GOT3 (cell line): ENCODE measurements at places on chromosomes 12 and 14.

GRCh38 chr14:20458031-20458789 is 3.0 kb downstream of the PIP4P1 start:
- DNase-seq = no peak

DNA sequence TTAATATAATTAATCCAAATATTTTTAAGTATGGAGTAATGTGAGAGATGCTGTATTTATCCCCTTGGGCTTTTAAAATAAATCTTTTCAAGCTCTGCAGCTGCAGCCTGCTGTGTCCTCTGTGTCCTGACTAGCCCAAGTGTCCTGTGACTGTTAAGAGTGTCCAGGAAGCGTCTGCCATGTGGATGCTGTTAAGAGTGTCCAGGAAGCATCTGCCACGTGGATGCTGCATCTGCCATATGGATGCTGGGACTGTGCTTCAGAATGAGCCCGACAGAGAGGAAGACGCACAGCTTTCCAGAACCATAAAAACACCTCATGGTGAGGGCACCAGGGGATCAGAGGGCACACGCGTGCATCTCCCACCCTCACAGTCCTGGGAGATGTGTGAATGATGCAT is 307.2 kb downstream of the ADGRD1 start:
- no peak for DNase-seq

GRCh38 chr12:109475121-109475520 is 2.0 kb downstream of the KCTD10 start:
- no peak for DNase-seq

DNA sequence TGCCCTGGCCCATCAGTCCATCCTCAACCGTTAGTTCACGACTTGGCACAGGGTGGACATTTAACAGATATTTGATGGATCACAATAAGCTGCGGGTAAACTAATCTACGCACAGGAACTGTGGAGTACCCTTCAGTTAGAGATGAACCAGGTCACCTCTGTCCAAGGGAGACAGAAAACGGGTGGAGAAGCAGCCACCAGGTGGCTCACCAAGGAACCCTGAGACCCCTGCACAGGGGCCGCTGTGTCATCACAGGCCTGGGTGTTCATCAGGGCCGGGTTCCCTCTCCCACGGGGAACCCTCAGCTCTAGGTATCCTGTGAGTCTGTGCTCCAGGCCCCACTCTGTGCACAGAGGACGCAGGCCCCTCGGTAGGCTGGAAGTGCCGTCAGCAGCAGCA is 122.2 kb downstream of the PIWIL1 start:
- no peak for DNase-seq

DNA sequence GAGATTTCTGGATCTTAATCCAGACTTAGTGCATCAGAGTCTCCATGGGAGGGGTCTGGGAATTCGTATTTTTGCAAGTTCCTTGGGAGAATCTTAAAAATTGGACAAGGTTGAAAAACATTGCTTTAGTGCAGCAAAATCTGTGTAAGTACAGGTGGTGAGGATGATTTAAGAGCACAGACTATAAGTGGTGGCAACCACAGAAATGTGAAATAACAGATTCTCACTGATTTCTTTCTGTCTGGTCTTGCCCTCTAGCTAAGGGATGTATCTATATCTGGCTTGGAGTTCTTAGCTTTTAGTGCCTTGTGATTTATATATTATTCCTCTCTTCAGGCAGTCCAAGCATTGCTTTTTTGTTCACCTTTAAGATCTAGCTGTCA is 116.2 kb downstream of the DIP2B start:
- no peak for DNase-seq

DNA sequence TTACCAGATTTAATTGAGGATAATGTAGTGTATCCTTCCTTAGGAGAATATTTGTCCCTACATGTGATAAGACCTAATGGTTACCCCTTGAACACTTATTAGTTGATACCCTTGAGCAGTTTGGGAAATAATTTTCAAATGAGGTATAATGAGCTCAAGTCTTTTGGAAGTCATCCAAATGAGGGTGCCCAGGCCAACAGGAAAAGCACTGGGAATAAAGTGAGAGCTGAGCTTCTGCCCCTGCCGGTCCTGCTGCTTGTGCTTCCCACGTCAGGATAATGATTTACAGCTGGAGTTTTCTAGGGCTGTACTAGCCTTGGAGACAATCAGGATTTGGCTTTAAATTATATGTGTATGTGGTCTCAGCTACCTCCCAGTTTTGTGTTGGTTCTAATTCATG is 178.8 kb upstream of the FRMD6 start:
- no peak for DNase-seq

GRCh38 chr12:93358058-93358457 is 19.7 kb upstream of the NUDT4 start:
- no peak for DNase-seq

- no peak for DNase-seq
Observed at GRCh38 chr14:53389202-53389601, 236.1 kb upstream of the DDHD1 start.

DNA sequence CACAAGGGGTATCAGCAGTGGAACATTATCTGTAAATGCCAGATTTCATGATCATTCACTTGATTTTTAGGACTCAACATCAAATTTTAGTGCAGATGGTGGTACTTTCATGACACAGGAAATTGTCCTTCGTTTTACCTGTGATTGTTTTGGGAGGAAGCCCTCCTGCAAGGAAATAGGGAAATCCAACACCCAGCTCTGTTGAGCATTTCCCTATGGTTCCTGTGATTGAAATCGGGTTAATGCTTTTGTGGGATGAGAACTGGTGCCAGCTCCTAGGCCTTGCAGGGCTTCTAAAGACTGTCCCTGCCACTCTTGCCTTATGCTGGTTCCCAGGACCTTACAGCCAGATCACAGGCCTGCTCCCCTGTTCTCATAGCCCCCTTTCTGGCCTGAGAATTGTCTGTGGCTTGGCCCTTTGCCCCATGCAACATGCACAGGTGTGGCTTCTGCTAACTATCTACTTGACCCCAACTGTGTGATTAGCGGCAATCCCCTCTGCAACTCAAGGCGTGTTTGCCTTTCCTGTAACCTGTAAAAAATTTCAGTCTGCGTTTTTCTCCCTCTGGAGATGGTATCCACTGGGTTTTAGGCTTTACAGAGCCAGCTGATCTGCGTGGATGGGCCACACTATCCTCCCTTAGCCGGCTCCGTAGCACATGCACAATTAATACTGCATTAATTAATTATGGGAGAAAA is 112.5 kb downstream of the ETV6 start:
- DNase-seq = no peak

DNA sequence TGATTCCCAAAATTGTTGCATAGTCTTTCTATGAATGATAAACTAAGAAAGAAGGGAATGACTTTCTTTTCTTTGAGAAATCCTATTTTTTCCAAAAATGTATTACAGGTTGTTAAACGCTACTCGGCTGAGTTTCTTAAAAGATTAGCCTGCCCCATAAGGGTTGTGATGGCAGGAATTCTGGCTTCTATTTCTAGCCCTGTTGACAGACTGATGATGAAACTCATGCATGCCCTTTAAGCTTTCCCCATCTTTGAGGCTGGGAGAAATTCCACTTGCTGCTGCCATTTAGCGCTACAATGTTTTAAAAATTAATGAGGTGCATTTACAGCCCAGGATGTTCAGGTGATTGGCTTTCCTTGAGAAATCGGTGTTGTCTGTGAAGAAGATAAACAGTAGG is 33.2 kb upstream of the RASSF3 start:
- no peak for DNase-seq

- DNase-seq = no peak
Observed at GRCh38 chr14:94145902-94146527, 16.6 kb upstream of the IFI27L2 start.

- no peak for DNase-seq
Observed at GRCh38 chr12:27838543-27839185, 58.6 kb upstream of the MANSC4 start.

DNA sequence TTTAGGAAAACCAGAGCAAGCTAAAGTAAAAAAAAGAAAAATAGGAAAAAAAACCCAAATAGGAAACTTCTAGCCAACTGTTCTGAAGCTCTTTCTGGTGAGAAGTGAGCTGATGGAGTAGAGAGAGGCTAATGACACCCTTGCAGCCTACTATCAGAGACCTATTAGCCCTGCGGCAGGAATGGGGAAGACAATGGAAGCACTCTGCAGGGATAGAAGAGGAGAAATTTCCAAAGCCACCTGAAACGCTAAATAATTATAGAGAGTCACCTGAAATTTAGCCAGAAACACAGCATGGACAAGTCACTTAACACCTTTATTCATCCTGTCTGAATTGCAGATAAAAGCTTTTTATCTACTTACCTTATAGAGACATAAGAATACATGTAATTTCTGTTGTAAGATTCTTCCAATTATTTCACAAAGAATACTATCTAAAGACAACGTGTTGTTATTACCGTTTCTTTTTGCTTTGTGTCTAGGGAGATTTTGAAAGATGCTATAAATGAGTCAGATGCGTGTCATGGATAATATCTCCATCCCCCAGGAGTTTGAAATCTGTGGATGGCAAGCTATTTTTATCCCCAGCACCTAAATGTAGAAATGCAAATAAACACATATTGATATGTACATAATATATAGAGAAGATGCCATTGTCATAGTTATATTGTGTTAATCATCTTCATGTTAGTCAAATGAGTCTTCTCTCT is 138.6 kb downstream of the TPH2 start:
- no peak for DNase-seq

DNA sequence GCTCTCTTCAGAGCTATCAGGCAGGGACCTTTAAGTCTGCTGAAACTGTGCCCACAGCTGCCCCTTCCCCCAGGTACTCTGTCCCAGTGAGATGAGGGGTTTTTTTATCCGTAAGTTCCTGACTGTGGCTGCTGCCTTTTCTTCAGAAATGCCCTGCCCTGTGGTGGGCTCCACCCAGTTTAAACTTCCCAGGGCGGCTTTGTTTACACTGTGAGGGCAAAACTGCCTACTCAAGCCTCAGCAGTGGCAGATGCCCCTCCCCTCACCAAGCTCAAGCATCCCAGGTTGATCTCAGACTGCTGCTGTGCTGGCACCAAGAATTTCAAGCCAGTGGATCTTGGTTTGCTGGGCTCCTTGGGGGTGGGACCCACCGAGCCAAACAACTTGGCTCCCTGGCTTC is 46.9 kb upstream of the SLC16A7 start:
- DNase-seq = no peak

DNA sequence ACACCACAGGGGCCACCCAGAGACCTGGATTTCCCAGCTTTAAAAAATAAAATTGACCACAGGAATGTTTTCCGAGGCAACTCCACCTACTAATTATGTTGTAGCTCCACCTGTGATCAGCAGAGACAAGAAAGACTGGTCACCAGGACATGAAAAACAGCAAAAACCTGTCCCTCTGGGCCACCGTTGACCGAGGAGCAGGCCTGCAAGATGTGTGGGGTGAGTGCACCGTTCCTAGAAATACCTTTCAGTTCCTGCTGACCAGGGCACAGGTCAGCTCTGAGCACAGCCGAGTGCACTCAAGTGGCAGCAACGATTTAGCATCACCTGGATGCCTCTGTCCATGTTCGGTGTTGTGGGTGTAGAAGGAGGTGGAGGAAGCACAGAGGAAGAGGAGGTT is 16.9 kb downstream of the FZD10 start:
- DNase-seq = no peak

- no peak for DNase-seq
Observed at GRCh38 chr12:132284827-132285741, 44.3 kb downstream of the GALNT9 start.

DNA sequence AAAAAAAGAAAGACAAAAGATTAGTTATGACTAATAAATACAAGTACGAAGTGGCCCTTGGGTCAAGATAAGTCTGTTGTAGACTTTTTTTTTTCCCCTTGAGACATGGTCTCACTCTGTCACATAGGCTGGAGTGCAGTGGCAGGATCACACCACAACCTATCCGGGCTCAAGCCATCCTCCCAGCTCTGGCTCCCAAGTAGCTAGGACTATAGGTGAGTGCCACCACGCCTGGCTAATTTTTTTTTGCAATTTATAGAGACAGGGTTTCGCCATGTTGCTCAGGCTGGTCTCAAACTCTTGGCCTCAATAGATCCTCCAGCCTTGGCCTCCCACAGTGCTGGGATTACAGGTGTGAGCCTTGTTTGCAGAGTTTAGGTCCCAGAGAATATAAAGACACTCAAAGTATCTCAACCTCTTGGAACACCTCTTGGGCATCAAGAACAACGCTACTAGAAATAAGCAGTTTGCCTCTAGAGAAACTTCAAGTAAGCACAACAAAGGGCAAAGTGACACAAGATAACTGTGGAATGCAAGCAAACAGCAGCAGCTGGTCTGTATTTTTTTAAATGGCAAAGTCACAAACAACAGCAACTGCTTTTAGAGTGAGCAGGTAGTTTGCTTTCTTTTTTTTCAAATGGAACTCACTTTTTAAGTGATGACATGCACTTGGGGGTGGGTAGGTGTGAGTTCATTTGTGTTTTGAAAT is 3.9 kb upstream of the MDM2 start:
- no peak for DNase-seq
